ENCODE measurements at places on chromosomes 16 and 17.

- no peak for DNase-seq
These were observed 43.1 kb downstream of the HS3ST3A1 start for GRCh38 chr17:13558588-13558987.

GRCh38 chr16:81623365-81624102 is 155.6 kb upstream of the PLCG2 start:
- peak; percentile 58 for DNase-seq

DNA sequence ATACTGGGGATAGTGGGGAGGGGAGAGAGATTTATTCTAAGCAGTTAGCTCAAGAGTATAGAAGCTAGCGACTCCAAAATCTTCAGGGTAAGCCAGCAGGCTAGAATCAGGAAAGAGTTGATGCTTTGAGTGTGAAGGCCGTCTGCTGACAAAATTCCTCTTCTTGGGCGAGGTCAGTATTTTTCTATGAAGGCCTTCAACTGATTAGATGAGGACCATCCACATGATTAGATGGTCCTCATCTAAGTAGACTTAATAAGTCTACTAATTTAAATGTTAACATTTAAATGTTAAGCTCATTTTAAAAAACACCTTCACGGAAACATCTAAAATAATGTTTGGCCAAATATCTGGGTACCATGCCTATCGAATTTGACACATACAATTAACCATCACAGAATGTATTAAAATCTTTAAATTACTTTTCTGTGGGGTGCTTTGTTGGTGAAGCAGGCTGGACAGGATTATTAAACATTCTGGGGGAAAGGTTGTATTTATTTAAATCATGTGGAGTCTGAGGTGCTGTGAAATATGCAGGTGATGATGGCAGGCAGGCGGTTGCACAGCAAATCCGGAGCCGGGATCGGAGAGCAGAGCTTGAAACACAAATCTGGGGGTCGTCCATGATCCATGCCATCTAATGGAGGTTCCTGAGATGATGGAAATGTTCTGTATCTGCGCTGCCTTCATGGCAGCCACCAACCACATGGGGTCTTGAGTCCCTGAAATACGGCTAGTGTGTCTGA is 49.8 kb upstream of the ADORA2B start:
- peak; percentile 8 for DNase-seq

GRCh38 chr17:27290916-27291598 is 2.9 kb upstream of the WSB1 start:
- no peak for DNase-seq

- DNase-seq, result no peak
These were observed 16.0 kb downstream of the COG7 start for GRCh38 chr16:23436951-23437350.

- no peak for DNase-seq
These were observed 92.4 kb downstream of the KPNA2 start for GRCh38 chr17:68127914-68128313.

- no peak for DNase-seq
These were observed 10.3 kb upstream of the CEP20 start for GRCh38 chr16:15898654-15899053.

- DNase-seq, result no peak
These were observed 7.4 kb downstream of the ELOB start for GRCh38 chr16:2769675-2770056.

DNA sequence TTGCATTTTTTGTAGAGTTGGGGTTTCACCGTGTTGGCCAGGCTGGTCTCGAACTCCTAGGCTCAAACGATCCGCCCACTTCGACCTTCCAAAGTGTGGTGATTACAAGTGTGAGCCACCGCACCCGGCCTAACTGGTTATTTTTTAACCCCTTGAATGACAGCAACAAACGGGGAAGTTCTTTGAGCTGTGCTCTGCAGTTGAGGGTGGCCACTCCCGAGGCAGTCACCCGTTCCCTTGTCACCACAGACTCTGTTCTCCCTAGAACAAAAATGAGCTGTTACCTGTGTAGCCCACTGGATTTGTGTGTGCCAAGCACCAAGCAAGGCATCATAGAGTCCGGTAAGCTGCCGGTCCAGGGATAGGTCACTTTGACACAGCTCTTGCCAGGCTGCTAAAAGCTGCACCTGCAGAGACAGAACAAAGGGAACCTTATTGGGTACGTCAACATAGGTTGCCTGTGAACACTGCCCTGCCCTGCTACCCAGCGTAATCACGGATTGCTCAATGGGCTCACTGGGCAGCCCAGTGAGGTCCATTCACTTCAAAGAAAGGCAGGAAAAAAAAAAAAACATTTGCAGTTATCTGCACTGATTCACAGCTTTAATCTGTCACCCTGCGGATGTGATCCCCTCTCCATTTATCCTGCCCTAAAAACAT is 19.6 kb downstream of the COG7 start:
- no peak for DNase-seq

DNA sequence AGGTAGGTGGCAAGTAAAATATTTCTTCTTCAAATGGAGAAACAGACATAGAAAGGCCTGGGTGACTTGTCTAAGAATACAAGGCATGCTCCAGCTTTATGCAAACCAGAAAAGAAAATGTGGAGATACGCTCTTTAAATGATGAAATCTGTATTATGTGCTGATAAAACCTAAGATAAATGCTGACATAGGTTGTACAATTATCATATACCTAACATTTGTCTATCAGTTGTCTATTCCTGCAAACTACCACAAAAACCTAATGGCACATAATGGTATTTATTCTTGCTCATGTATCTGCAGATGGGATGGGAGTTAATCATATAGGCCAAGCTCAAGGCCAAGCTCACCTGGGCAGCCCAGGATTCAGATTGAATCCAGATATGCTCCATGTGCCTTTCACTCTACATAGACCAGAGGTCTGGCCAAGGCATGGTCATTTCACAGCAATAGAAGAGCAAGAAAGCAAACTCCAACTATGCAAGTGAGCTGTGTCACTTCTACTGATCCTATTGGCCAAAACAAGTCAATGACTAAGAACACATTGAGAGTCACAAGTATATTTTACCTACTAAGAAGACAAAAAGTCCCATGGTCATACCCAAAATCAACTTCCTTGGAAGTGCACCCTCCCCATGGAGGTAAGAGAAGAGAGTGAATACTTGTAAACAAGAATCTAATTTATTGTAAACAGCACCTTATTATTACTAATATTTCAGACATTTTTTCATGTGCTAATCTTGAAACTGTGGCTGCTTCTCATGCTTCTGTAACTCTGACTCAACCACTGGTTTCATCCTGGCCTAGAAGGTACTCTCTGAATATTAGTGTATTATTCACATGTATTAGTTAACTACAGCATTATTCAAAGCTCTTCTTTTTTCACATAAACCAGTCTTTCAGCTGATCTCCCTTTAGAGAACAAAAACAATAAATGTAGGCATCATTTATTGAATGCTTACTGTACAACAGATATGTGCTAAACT is 270.7 kb upstream of the SOX9 start:
- no peak for DNase-seq

- DNase-seq, result no peak
These were observed 7.6 kb upstream of the PKMYT1 start for GRCh38 chr16:2987833-2988232.

DNA sequence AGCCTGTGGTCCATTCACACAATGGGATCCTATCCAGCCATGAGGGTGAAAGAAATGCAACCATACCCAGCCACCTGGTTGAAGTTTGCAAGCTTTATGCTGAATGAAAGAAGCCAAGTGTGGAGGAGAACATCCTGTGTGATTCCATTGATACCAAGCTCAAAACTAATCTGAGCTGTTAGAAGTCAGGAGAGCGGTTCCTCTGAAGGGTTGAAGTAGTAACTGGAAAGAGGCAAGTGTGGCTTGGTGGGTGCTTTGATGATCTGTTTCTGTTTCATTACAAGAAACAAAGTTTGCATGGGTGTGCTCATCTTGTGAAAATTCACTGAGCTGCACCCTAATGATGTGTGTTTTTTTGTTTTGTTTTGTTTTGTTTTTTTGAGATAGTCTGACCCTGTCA is 99.4 kb downstream of the SALL1 start:
- DNase-seq, result no peak

DNA sequence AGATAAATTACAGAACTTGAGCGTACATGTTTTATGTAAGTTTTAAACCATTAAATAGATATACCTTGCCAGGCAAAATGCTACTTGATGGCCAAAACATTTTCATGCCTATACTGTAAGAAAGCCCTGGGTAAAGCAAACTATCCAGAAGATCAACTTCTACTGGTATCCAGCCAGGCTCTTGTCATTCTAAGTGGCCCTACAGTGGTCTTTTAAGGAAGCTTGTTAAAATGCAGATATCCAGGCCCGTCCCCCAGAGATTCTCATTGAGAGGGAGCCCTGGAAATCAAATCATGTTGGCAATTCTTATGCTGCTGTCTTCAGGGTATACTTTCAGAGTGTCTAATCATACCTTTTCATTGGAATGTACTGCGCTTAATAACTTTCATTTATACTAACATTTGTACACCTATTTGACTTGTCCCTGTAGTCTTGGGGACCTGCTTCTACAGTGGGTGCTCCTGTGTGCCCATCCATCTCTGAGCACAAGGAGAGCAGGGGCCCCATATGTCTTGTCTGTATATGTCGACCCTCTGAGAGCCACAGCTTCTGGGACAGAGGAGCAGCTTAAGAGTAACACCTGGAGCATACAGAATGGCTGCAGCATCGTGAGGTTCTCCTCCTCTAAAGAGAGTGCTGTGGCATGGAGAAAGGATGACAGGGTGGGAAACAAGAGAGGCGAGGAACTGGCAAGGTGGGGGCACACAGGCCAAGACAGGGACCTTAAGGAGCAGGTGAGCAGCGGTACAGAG is 43.6 kb upstream of the ANKFY1 start:
- no peak for DNase-seq

DNA sequence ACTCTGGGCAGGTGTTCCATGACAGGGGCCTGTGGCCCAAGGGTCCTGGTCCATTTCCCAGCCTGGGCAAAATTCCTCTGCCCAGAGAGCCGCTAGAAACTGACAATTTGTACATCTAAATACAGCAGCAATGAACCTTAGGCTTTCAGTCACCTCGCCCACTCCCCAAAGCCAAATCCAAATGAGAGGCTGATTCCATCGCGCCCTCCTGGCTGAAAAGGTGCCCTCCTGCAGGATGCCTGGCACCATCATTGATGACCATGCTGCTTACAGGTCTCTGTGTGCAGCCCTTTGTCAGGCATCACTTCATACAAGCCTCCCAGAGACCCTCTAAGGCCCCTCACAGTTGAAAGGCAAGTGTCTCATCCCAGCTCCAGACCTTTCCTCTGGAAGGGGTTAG is 114.7 kb downstream of the C16orf78 start:
- DNase-seq, result no peak

GRCh38 chr16:2979669-2980226 is 498 bp downstream of the PKMYT1 start:
- no peak for DNase-seq

- DNase-seq, result no peak
These were observed 16.3 kb downstream of the PIK3R5 start for GRCh38 chr17:8949061-8949661.

DNA sequence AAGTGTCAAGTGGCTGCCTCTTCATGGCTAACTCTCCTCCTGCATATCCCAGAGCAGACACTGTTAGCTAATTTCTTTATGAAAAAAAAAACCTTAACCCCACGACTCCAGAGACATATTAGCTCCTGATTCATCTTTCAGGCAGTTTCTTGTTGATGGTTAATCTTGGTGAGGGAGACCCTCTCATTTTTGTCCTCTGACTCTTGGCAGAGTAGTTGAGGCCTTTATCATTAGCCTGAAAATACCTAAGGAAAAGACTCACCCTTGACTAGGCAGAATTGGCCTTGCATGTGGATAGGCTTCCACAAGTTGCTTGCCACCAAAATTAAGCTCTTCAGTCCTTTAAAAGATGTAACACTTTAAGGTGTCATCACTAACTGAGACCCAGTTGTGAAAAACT is 4.0 kb downstream of the CRYBA1 start:
- DNase-seq, result no peak

DNA sequence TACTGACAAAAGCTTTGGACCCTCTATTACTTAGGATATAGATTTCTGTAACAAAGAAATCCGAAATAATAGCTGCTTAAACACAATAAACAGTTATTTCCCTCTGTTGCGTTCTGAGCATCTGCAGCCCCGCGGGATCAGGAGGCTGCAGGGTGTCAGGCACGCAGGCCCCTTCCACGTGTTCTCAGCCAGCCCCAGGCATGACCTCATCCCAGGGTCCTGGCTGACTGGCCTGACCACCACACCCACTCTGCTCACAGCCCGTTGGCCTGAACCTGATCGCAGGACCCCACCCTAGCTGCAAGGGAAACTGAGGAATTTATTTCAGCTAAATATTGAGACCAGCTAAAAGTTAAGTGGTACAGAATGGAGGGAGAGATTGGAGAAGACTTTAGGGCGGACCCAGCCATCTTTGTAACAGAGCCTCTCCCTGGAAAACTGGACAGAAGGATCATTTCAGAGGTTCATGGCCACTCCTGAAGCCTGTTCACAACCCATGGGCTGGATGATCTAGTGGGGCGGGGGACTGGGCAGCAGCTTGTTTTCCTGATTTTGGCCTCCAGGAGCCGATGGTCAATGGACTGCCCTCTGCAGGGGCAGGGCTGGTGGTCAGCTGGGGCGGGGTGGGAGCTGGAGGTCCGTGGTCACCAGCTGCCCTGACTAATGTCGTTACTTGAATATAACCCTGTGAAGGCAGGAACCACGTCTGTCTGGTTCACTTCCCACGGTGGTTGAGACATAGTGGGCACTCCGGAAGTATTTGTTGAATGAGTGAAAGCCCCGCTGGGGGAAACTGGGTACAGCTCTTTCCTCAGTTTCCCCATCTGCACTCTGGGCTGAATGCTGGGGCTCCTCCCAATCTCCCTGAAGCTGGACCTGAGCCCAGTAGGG is 10.9 kb downstream of the CETP start:
- DNase-seq, result no peak

DNA sequence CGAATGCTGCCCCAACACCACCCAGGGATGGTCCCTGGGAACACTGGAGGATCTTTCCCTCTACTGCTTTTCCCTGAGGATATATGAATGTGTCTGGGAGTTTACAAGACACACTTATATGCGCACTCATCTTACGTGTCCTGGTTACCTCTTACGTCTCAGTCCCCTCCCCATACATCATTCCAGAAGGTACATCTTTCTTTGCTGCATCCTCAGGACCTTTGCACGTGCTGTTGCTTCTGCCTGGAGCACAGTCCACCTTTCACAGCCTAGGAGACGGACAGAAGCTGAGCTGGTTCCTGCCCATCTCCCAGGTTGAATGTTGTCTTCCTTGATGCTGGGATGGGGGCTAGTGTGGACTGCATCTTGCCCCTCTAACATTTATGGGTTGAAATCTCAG is 153.0 kb upstream of the FOXF1 start:
- no peak for DNase-seq

DNA sequence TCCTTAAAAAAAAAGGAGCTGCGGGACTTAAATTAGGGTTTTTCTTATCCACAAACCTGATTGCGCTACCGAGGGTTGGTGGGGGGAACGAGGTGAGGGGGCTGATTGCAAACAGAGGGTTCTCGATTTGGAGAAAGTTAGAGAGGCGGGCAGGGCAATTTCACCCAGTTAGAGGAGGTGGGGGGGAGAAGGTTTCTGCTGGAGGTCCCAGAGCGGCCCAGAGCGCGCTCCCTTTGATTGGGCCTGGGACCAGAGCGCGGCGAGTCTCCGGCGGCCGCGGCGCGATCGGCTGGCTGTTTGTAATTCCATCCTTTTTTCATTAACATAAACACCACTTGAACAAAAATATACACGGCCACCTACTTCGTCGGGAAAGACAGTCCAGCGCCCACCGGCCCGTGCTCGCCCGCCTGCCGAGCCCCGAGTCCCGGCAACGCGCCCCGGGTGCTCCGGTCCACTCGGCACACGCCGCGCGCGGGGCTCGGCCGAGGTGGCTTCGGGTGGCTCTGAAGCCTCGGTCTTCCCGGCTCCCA is 13.3 kb upstream of the FOXF1 start:
- DNase-seq, result no peak

Measured in left lobe of liver (tissue), 2 donors.